Stimulated activated CD8-positive, alpha-beta memory T cell treated with anti-CD3 and anti-CD28 coated beads, Interleukin-15, amount 100 ng/mL, for 24 hours (primary cell): ENCODE measurements at places on chromosomes 6 and 20.

- DNase-seq = no peak
These were observed 76.0 kb upstream of the TBC1D7 start for GRCh38 chr6:13404228-13404891.

DNA sequence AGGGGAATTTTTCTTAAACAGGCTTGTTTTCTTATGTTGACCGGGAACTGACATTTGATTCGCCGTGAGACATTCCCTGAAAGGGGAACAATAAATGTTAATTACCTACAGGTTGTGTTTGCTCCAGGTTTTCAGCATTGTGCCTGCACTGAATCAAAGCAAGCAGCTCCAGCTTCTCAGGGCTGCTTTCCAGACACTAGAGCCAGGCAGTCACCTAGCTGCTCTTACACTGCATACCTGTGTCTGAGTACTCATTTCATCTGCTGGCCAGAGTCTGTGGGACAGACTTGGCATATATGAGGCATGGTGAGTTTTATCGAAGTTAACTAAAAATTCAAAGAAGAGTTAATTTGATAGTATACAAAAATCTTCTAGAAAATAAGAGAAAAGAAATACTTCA is 951.8 kb upstream of the MAP3K7 start:
- no peak for DNase-seq

DNA sequence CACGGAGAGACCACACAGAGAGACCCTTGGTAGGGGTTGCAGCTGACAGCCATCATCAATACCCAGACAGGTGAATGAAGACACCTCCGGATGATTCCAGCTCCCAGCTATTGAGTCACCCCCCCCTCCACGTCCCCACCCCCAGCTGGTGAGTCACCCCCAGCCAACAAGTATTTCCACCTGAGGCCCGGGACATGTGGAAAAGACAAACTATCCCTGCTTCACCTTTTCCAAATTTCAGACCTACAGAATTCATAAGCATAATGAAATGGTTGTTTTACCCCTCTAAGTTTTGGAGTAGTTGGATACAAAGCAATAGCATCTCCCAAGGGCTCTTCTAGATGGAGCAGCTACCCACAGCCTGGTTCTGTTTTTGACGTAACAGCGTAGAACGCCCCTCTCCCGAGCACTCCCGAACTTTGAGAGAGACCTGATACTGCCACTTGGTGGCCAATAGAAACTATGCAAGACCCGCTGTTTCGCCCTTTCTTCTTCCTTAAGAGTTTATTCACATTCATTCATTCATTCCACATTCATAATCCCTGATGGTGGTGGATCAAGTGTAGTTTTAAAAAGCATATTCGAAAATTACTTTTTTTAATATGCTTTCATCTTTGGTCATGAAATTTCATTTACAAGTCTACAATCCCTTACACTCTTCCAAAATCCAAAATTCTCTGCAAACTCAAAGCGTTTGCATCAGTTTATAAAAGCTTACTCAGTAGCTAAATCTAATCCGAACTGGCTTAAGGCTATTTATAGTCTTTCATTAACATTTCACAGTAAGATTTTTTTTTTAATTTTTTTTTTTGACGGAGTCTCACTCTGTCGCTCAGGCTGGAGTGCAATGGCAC is 15.1 kb upstream of the PPP1R16B start:
- DNase-seq = no peak

DNA sequence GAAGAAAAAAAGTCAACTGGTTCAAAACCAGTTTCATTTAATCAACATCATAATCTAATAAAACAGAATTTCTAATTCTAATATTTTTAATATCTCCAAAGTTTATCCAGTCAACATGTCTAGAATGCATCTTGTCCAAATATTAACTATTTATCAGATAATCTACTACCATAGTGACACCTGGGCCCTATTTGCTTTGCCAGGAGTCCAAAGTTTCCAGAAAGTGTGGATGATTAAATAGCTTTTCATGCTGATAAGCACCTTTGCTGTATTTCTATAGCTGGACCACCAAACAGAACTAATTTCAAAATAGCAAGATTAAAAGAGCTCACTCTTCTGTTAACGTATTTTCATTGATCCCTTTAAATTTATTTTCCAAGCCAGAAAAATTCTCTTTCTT is 12.3 kb upstream of the TAAR1 start:
- DNase-seq = no peak
